ENCODE measurements at places on chromosomes 2 and 18. TPM values are rescaled to one million over a fixed set of nuclear protein-coding genes. Genes with fewer than 3 reads are reported as not detected.
A peak's percentile ranks its signal among the peaks of the same experiment; 100 is the strongest.

- DNase-seq = no peak
Measured at GRCh38 chr18:60664736-60665135, 292.2 kb upstream of the MC4R start.

GRCh38 chr18:76672627-76673026 lies 149.7 kb upstream of the ZNF236 start:
- no peak for DNase-seq

GRCh38 chr18:60228609-60229595 lies 143.7 kb downstream of the MC4R start:
- no peak for DNase-seq

- DNase-seq = peak; percentile 17
Measured at GRCh38 chr2:42880738-42881690, 88.6 kb upstream of the HAAO start.

DNA sequence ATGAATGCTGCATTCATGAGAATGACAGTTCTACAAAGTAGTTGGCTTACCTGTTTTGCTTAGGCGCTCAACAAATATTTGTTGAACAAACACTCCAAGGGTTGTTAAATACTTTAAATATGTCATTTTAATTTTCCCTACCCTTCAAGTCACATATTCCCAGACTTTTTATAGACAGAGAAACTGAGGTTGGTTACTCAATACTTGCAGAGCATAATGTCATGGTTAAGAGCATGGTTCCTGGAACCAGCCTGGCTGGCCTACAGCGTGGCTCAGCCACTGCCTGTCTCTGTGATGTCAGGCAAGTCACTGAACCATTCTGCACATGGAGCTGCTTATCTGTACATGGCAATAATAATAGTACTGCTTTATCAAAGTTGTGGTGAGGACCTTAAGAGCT lies 120.0 kb upstream of the STK17B start:
- no peak for DNase-seq

DNA sequence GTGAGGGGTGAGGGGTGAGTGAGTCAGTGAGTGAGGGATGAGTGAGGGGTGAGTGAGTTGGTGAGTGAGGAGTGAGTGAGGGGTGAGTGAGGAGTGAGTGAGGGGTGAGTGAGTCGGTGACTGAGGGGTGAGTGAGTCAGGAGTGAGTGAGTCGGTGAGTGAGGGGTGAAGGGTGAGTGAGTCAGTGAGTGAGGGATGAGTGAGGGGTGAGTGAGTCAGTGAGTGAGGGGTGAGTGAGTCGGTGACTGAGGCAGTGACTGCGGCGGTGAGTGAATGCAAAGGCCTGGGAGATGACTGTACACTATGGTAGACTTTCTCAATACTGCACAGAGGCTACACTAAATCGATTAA lies 16.6 kb downstream of the THAP4 start:
- DNase-seq = no peak

- DNase-seq = no peak
Measured at GRCh38 chr18:39776766-39777165, 2178.3 kb upstream of the PIK3C3 start.

DNA sequence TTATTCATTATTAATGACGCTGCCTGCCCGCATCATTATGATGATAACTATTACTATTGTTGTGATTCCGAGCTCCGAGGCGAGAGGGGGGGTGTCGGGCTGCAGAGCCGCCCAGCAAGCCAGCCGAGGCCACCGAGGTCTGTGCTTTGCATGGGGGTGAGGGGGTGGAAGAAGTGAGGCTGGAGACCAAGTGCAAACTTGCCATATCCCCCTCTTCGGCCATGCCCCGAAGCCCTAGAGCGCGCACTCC lies 3.6 kb downstream of the BCL11A start:
- DNase-seq = no peak

- peak; percentile 32 for DNase-seq
Measured at GRCh38 chr2:60489289-60489688, 64.2 kb downstream of the BCL11A start.

- DNase-seq = no peak
Measured at GRCh38 chr2:25897506-25897905, 19.2 kb upstream of the ASXL2 start.

DNA sequence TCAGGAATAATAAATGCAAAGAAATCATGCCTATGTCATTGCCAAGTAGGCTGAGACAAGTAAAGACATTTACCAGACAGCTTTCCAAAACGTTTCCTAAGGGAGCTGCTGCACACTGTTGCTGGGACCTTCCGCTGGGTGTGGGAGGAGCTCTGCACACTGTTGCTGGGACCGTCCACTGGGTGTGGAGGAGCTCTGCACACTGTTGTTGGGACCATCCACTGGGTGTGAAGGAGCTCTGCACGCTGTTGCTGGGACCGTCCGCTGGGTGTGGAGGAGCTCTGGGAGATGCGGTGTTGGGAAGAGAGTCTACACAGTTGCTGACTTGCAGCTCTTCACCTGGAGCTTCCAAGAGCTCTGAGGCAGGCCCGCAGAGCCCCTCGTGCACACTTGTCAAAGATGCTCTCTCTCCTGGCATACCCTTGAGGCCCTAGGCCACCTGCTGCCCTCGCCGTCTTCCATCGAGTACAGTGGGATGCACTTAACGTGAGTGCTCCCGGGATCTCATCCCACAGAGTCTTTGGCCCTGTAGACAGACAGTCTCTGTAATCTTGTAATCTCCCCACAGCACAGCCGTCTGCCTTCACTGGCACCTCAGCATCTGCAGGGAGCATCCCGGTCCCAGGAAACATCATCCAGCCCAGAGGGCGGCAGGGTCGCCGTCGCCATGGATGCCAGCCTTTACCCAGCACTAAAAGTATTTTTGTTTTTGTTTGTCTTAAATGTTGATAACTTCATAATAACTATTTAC lies 51.4 kb downstream of the TRAPPC12 start:
- no peak for DNase-seq

DNA sequence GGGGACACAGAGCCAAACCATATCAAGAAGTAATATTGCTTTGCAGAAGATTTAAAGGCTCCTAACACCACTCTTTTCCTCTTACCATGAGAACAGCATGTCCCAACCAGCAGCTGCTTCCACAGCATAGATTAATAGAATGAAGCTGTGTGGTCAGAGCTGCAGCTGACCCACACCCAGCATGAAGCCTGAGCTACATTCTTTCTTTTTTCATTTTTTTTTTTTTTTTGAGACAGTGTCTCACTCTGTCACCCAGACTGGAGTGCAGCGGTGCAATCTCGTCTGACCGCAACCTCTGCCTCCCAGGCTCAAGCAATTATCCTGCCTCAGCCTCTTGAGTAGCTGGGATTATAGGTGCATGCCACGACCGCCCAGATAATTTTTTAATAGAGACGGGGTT lies 289.8 kb downstream of the RAD51AP2 start:
- no peak for DNase-seq

GRCh38 chr2:101064868-101065549 lies 62.9 kb downstream of the RPL31 start:
- peak; percentile 58 for DNase-seq

- no peak for DNase-seq
Measured at GRCh38 chr2:219018286-219018685, 23.0 kb downstream of the CFAP65 start.

- no peak for DNase-seq
Measured at GRCh38 chr2:222939208-222939856, 78.5 kb downstream of the ACSL3 start.

DNA sequence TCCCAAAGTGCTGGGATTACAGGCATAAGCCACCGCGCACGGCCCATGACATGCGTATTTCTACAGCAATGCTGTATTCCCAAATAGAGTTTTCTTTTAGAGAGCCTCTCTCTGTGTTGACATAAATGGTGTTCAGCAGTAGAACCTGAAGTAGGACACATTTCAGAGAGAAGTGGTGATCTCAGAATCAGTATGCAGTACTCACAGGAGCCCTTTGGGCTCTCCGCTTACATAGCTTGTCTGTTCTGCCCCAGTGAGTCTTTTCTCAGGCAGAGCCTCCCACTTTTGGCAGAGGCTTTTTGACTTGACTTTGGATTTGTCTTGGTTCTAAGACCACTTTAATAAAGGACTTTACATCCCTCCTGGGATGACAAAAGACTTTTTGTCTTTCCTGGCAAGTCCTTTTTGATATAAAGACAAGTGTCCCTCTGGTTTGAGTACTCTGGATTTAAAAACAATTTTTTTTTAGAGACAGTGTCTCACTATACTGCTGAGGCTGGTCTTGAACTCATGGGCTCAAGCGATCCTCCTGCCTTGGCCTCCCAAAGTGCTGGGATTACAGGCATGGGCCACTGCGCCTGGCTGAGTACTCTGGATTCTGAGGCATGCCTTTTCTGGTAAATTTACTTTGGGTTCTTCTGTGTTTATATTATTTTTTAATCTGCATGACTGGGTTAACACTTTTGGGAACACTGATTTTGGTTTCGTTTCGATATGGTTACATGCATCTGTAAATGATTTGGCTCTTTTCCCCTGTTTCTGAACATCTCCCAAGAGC lies 113.3 kb downstream of the SMAD2 start:
- no peak for DNase-seq

- DNase-seq = no peak
Measured at GRCh38 chr2:227782804-227783203, 30.8 kb upstream of the CCL20 start.

DNA sequence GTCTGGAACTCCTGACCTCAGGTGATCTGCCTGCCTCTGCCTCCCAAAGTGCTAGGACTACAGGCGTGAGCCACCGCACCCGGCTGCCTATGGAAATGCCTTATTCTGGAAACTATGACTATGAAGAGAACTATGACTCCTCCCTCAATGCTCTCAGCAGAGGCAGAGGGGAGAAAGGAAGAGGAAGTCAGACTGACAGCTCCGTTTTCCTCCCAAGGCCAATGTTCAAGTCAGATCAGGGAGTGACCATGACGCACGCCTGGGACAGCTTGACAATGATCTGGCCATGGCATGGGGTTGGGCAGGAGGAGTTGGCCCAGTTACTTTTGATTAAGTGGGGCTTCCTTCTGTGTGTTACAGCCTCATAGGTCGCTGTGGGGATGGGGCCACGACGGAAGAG lies 44.3 kb upstream of the MRPL33 start:
- DNase-seq = no peak

DNA sequence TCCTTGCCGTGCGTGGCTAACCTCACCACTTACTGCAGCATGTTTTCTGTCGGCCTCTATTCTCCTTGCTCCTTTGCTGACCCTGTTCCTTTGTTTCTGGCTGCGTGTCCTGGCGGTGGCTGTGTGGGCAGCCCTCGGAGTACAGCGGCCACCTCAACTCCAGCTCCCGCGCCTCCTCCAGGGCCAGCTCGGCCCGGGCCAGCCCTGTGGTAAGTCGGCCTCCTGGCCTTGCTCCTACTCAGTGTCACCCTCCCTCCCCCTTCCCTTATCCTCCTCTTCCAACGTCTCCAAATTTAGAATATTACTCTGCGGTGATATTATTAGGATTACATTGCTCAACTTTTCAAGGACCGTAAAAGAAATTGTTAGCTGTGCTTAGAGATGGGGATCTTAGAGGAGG lies 59.5 kb upstream of the RBM44 start:
- no peak for DNase-seq

- DNase-seq = no peak
Measured at GRCh38 chr2:156445296-156446220, 9.4 kb downstream of the GPD2 start.

DNA sequence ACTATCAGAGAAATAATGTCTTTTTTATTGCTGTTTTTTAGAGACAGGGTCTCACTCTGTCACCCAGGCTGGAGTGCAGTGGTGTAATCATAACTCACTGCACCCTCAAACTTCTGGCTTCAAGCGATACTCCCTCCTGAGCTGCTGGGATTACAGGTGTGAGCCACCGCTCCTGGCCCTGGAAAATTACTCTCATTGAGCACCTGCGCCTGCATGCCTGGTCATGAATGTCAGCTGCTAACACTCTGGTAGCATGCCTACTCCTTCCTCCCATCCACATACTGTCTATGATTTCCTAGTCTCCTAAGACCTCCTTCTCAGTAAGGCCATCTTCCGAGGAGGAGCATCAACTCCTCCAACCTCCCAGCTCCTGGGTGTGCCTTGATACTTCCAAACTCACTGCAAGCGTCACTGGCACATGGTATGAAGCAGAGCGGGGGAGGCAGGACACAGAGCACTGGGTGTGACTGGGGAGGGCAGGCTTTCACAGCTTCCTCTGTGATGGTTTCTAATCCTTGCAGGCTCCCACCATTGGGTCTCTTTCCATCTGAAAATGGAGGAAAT lies 1.6 kb upstream of the MAP2 start:
- no peak for DNase-seq

DNA sequence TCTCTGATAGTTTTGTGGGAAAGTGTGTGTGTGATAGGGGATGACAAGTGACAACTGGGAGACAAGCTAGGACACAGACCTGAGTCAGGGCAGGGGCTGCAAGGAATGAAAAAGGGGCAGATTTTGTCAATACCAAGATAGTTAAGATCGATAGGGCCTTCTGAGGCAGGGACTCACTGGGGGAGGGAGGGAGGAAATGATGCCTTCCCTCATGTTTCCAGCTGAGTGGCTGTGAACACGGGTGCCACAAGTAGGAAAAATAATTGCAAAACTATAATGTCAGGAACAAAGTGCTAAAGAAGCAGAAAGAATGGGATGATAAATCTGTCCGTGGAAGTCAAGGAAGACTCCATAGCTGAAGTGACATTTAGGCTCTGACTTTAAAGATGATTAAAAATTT lies 24.2 kb downstream of the CDH2 start:
- DNase-seq = no peak

Gene TMEM200C
- total RNA-seq = 0.16 TPM

Gene FLACC1
- 2.9 TPM for total RNA-seq

Gene FAM124B
- total RNA-seq = 3.5 TPM

Gene FZD7
- 12.5 TPM for total RNA-seq

Gene NTSR2
- total RNA-seq = not detected

Gene GAD1
- 0.48 TPM for total RNA-seq

Gene NEU4
- 0.44 TPM for total RNA-seq
